ENCODE measurements at places on chromosomes 7 and 10.

GRCh38 chr10:115941361-115941771 lies 331.6 kb downstream of the GFRA1 start:
- DNase-seq, result no peak

DNA sequence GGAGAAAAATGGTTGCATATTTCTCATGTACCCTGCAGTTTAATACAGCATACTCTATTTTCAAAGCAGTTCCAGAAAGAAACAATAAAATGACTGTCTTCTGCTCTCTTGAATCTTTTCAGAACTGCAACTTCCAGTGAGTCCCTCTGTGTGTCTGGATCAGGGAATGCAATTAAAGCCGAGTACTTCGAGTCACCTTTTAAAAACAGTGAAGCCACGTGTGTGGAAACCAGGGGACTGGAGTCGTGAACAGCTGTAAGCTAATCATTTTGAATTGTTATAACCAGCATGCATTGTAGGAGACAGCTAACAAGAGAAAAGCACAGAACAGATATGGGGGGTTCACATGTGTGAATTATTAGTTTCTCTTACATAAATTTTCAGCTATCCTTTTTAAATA lies 109.1 kb downstream of the CPED1 start:
- DNase-seq, result no peak

GRCh38 chr7:137443616-137444015 lies 100.1 kb upstream of the PTN start:
- no peak for DNase-seq

GRCh38 chr7:70634610-70635068 lies 497.3 kb upstream of the GALNT17 start:
- no peak for DNase-seq

DNA sequence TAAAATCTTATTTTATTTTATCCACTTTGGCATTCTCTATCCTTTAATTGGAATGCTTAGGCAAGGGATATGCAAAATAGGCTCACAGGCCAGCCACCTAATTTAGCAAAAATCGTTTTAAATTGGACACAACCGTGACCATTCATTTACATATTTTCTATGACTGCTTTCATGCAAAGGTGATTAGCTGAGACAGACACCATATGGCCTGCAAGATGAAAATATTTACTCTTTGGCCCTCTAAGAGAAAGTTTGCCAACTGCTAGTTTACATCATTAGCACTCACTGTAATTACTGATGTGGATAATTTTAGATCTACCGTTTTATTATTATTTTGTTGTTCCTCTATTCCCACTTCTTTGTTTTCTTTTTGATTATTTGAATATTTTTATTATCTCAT lies 375.5 kb upstream of the LRRTM3 start:
- DNase-seq, result no peak

DNA sequence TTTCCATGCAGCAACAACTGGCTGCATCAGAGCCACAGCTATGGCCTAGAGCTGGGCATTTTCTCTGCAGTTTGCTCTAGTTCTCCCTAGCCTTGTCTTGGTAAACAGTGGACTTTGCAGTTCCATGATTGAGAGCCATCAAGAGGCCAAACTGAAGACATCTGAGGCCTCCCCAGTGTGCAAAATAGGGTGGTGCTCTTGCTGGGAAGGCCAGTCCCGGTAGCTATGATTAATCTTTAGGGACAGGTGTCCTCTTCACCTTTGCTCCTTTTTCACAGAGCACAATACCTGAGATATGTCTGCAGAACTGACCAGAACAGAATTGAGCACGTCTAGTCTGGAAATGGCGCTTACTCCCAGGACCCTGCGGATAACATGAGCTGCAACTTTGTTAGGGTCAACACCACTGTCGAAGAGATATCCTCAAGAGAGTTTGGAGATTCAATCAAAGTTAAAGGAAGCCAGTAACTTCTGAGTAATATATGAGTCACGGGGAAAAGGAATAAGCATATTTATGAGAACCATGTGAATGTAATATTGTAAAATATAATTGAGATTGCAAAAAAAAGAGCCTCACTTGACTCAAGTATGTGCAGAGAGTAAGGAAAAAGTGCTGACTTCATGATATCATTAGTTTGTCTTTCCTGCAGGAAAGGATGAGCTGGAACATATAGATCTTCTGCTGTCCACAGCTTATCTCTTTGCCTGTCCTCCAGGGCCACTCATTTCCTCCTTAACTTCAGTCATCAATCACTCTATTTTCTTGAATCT lies 76.7 kb downstream of the ANK3 start:
- DNase-seq, result no peak

GRCh38 chr7:8433477-8434289 lies at the start of gene NXPH1:
NXPH1 (plus strand) TSS chr7:8433609.
- DNase-seq, result peak; percentile 63

DNA sequence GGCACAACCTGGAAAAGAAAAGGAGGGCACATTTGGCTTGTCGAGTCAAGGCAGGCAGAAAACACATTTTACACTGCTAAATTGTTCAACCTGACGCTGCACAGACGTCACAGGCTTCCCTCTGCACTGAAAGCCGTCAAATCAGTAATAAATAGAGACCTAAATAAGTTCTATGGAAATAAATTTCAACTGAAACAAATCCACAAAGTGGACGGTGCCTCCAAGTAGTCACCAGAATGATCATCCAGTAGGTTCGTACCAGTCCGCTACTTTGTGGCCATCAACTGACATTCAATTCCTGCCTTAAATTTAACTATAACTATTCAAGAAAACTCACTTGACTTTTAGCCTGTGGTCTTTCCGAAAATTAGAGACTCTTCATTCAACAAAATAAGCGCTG lies 49.0 kb downstream of the NPVF start:
- DNase-seq, result no peak

- DNase-seq, result no peak
These were observed 2.5 kb downstream of the CCDC6 start for GRCh38 chr10:59903871-59904270.

DNA sequence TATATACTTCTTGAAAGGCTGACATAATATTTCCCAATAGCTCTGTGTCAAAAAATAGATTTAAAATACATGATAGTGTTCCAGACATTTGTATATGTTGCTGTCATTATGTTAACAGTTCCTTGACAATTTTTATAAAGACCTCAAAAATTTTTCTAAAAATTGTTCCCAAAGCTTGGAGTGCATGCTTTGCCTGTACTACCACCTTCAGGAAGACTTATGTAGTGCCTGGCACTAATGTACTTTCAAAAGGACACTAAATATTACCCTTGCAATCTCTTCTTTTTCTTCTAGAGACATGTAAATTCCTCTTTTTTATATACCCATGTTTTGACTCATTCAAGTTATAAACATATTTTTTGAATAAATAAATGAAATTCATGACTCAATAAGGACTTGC lies 48.0 kb upstream of the SP8 start:
- no peak for DNase-seq

DNA sequence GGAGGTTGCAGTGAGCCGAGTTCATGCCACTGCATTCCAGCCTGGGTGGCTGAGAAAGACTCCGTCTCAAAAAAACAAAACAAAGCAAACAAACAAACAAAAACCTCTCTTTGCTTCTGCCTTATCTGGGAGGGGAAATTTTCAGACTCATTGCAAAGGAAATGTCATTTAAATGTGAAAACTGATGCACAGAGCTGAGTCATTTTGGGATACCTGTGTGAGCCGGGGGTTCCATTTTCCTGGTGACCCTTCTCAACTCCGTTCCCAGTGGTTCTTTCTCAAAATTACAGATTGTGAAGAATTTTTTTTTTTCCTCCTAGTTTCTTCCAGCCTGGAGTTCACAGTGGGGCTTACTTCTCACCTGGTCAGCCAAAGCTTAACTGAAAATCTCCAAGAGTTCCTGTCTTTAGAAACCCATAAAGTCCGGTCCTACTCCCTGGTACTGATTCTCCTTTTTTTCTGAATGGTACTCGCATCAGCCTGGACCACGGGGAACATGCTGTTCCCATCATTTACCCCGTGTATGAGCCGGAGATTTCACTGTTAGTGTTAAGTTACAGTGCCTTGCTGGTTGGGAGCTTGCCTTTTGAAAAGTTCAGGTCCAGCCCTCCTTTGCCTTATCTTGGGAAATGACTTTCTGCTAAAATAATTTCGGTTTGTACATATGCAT lies 56.9 kb downstream of the RBM20 start:
- DNase-seq, result no peak

DNA sequence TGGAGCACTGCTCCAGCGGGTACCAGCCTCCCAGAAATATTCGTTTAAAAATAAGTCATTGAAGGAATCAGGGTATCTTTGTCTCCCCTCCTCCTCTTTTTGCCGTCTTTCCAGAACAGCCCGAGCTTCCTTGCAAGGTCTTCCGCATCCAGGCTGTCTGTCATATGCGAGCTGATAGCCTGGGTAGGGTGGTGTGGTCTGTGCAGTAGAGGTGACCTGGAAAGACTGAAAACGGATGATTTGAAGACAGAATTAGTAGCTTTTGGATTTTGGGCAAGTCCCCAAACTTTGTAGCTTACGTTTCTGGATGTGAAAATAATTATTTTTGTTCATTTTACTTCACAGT lies 480 bp downstream of the VPS50 start:
- DNase-seq, result no peak

GRCh38 chr7:79949778-79950177 lies 184.9 kb upstream of the GNAI1 start:
- no peak for DNase-seq

- DNase-seq, result no peak
These were observed 2.6 kb upstream of the NEURL1 start for GRCh38 chr10:103490986-103491314.

DNA sequence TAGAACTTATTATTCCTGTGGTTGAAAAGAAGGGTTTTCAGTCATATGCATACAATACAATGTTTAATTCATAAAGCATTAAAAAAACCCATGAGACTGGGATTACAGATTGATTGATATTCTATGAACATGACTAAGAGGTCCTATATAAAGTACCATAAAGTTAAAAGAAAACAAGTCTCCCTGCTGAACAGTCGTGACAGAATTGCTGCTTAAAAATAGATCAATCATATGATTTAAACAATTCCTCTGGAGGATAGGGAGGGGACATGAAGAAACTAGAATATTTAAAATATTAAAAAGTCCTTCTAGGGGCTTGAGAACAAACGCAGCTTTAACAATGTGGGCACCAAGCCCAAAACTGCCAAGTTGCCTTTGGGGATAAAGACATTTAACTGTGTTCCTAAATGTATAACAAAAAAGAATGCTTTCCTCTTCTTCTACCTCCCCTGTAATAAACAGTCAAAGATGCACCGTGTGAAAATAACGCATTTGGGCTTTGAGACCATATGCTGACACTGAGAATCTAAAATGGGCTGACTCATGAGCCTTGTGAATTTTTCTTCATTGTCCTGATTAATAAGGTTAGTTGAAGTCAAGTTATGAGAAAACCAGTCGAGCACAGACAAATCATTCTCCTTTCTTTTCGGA lies 25.8 kb downstream of the TWIST1 start:
- DNase-seq, result no peak

DNA sequence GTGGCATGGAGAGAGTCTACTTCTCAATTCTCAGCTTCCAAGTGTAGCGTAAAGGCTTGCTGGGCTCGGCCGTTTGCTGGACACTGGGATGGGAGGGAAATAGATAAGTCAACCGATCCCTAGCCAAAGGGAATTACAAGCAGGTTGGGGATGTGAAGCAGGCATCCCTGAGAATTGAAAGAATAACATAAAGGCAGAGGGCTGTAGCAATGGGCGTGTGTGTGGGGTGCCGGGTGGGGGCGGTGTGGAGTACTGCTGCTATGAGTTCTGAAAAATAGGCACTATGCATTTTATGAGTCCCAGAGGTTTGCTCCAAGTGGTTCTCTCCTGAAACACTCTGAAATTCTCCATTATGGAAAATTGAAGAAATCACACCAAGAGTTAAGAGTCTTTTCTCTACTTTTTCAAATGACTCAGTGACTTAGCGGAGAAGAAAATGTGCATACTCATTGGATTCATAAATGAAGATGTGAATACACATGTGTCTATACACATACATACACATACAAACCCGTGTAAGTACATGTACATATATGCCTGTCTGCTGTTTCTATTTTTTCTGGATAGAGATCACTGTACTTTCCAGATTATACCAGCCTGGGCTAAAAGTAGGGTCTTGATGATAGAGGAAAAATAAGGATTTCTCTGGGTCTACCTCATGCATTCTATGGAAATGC lies 65.4 kb downstream of the ADRA2A start:
- no peak for DNase-seq

- no peak for DNase-seq
These were observed 13.7 kb upstream of the C10orf71 start for GRCh38 chr10:49285232-49285631.

GRCh38 chr10:56715262-56715661 lies 354.2 kb upstream of the ZWINT start:
- no peak for DNase-seq

GRCh38 chr7:94003446-94004023 lies 620 bp downstream of the BET1 start:
- DNase-seq, result no peak

- DNase-seq, result no peak
These were observed 10.8 kb downstream of the SERPINE1 start for GRCh38 chr7:101137651-101138212.

DNA sequence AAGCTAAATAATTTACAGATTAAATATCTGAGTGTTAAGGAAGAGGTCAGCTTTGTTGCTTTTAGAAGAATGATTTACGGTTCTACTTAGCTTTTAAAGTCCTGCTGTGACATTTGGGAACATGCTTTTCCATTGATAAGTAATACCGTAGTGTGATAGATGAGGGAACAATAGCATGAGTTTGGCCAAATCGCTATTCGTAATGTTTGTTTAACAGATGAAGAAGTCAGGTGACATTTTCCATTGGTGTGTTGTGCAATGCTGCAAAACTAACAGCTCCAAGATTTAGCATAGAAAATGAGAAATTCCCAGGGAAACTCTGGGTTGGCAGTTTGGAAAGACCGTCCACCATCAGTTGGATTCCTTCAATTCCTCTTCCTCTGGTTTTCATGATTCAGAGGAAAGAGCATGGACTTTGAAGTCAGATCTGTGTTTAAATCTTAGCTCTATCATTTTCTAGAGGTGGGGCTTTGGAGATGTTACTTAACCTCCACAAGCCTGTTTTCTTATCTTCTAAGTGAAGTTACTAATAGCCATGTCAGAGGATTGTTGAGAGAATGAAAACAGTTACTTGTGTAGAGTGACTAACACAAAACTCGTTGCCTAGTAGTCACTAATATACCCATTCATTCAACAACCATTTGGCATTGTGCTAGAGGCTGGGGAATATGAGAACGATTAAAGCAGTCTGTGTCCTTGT lies 140.4 kb upstream of the BMPER start:
- DNase-seq, result no peak

GRCh38 chr10:87696922-87697745 lies 37.5 kb downstream of the PAPSS2 start:
- DNase-seq, result no peak
